ENCODE measurements at places on chromosomes 4 and X.

- peak overlapping the region; percentile 91 for H3K27ac ChIP-seq
- peak overlapping the region; percentile 92 for H3K4me3 ChIP-seq
- no peak for DNase-seq
- peaks cover 11% of the 10 kb centered on the region for H3K36me3 ChIP-seq
- no peaks in the 10 kb centered on the region for H3K27me3 ChIP-seq
These were observed 686 bp downstream of the FIP1L1 start for GRCh38 chr4:53378171-53378482.

GRCh38 chrX:15398874-15399273 is 14.7 kb upstream of the VEGFD start:
- H3K27me3 ChIP-seq: no peaks in the 10 kb centered on the region
- no peaks in the 10 kb centered on the region for H3K36me3 ChIP-seq
- H3K27ac ChIP-seq: no peak overlapping the region
- H3K4me1 ChIP-seq: no peaks in the 10 kb centered on the region

- H3K4me3 ChIP-seq: no peak overlapping the region
- no peaks in the 10 kb centered on the region for H3K27me3 ChIP-seq
- H3K36me3 ChIP-seq: no peaks in the 10 kb centered on the region
- H3K27ac ChIP-seq: no peak overlapping the region
These were observed 7.1 kb upstream of the NEIL3 start for GRCh38 chr4:177302371-177303100.

DNA sequence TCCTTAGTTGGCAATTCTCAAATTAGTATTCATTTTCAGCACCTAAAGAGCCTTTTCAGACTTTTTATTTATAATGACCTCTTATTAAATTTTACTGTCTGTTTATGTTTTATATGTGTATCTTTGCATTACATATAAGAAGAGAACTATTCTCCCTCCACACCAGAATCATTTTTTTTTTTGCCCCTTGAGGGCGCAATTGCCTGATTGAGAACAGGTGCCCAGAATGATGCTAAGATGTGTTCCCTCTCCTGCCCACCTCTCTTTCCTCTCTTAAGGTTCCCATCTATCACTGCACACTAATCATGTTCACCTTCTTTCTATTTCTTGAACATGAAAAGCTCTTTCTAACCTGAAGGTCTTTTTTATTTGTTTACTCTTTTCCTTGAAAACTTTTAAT is 44.2 kb upstream of the ADAM29 start:
- H3K27ac ChIP-seq: no peak overlapping the region
- H3K36me3 ChIP-seq: no peaks in the 10 kb centered on the region
- no peaks in the 10 kb centered on the region for H3K27me3 ChIP-seq
- DNase-seq: no peak
- no peaks in the 10 kb centered on the region for H3K4me1 ChIP-seq

DNA sequence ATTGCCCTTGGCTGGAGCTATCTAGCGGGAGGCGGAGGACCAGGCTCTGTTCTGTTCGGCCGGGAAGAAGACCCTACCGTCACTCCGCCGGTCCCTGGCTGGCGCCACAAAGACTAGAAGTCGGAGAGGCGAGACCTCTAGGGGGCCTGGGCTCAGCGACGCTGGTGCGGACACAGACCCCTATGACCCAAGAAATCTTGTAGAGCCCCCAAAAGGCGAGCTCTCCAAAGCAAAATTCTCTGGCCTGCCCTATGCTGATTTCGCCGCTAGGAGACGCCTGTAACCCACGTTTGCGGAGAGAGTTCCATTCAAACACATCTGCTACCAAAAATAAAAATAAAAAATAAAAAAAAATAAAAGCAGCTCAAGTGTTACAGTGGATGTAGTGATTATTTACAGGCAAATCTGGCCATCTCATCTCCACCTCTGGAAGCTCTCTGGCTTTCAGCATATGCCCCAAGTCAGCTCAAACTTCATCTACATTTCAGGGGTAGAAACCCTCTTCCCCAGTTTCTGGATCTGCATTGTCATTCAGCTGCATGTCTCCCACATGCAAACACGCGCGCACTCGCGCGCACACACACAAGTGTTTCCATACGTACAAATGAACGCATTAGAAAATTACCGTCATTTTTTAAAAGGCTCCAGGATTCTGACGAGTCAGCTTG is 2.4 kb upstream of the PCDH10 start:
- H3K27ac ChIP-seq: no peak overlapping the region
- no peak for DNase-seq
- peak overlapping the region; percentile 50 for H3K4me3 ChIP-seq

- no peak overlapping the region for H3K4me3 ChIP-seq
- no peak overlapping the region for H3K27ac ChIP-seq
- H3K36me3 ChIP-seq: no peaks in the 10 kb centered on the region
- DNase-seq: no peak
These were observed 554.8 kb upstream of the HTR2C start for GRCh38 chrX:114028907-114029662.

DNA sequence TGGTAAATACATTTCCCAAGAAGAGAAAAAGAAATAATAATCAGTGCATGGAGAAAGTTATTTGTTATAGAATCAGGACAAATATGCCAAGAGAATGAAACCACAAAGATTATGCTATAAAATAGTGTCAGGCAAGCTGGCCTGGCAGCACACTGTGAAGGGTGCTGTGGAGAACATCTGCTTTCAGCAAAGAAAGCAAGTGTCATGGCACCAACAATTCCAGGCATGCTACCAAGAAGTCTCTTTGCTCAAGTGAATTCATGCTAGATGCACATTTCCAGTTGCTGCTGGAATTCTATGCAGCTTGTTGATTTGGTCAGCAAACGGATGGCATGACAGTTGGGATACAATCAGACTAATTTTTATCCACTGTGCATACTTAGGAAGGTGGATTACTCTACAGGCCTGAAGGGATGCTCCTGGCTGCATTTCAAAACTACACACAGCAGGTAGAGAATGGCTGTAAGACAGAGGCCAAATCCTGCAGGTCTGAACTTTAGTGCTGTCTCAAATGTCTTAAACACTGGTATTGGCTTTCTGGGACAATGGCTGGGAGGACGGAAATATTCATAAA is 154.6 kb upstream of the FAT1 start:
- H3K27me3 ChIP-seq: no peaks in the 10 kb centered on the region
- no peaks in the 10 kb centered on the region for H3K4me1 ChIP-seq
- no peak overlapping the region for H3K27ac ChIP-seq

DNA sequence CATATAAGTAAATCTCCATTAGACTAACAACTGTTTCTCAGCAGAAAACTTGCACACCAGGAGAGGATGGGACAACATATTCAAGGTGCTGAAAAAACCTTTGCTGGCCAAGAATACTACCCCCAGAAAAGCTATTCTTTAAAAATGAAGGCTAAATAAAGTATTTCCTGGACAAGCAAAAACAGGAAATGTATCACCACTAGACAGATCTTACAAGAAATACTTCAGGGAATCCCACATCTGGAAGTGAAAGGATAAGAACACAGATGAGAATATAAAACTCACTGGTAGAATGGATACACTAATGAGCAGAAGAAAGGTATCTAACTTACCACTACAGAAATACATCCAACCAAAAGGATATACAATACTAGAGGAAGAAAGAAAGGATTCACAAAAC is 27.0 kb upstream of the ADH1C start:
- no peak overlapping the region for H3K27ac ChIP-seq
- DNase-seq: no peak
- no peaks in the 10 kb centered on the region for H3K27me3 ChIP-seq
- H3K4me3 ChIP-seq: no peak overlapping the region

DNA sequence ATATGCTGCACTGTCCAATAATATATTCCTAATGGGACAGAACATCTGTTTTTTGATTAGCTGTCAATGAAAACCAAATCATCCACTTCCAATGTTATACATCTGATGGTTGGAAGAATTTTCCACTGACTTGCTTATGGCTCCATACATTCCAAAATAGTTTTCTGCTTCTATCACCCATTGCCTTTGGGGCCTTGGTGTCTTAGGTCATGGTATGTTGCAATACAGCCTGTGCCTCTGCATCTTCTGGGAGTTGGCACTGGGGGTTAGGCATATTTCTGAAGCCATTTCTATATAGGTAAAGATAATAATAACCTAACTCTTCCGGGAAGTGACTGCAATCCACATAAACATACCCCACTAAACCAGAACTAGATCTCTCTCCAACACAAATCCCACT is 53.2 kb upstream of the NR3C2 start:
- DNase-seq: no peak
- H3K4me3 ChIP-seq: no peak overlapping the region
- no peaks in the 10 kb centered on the region for H3K27me3 ChIP-seq
- H3K4me1 ChIP-seq: no peaks in the 10 kb centered on the region

DNA sequence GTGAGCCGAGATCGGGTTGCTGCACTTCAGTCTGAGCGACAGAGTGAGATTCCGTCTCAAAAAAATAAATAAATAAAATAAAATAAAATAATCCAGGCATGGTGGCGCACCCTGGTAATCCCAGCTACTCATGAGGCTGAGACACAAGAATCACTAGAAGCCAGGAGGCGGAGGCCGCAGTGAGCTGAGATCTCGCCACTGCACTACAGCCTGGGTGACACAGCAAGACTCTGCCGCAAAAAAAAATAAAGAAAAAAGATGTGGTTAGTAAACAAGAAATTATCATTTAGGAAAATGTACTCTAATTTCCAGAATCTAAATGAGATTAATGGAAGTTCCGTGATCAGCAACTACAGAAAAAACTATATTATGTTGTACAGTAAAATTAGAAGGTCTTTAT is 14.5 kb upstream of the LRBA start:
- H3K27ac ChIP-seq: no peak overlapping the region
- no peaks in the 10 kb centered on the region for H3K4me1 ChIP-seq
- no peaks in the 10 kb centered on the region for H3K36me3 ChIP-seq
- no peak for DNase-seq
- no peaks in the 10 kb centered on the region for H3K27me3 ChIP-seq

GRCh38 chrX:69100478-69100877 is 64.8 kb downstream of the PJA1 start:
- H3K27me3 ChIP-seq: no peaks in the 10 kb centered on the region
- no peak overlapping the region for H3K4me3 ChIP-seq
- H3K36me3 ChIP-seq: no peaks in the 10 kb centered on the region
- no peak overlapping the region for H3K27ac ChIP-seq

GRCh38 chr4:112818594-112818965 is 181.6 kb downstream of the LARP7 start:
- no peaks in the 10 kb centered on the region for H3K36me3 ChIP-seq
- H3K4me1 ChIP-seq: no peaks in the 10 kb centered on the region
- DNase-seq: no peak
- peaks cover 4% of the 10 kb centered on the region for H3K27me3 ChIP-seq
- H3K27ac ChIP-seq: no peak overlapping the region

- no peak for DNase-seq
- no peaks in the 10 kb centered on the region for H3K4me1 ChIP-seq
- H3K4me3 ChIP-seq: no peak overlapping the region
- no peak overlapping the region for H3K27ac ChIP-seq
These were observed 556.7 kb upstream of the BOD1L1 start for GRCh38 chr4:14184265-14184664.

- H3K4me3 ChIP-seq: no peak overlapping the region
- no peaks in the 10 kb centered on the region for H3K4me1 ChIP-seq
- DNase-seq: no peak
These were observed 252.6 kb downstream of the ANK2 start for GRCh38 chr4:113302051-113302450.

- H3K27me3 ChIP-seq: no peaks in the 10 kb centered on the region
- no peaks in the 10 kb centered on the region for H3K4me1 ChIP-seq
- no peak overlapping the region for H3K27ac ChIP-seq
- no peaks in the 10 kb centered on the region for H3K36me3 ChIP-seq
- no peak overlapping the region for H3K4me3 ChIP-seq
These were observed 92.7 kb downstream of the NAP1L3 start for GRCh38 chrX:93580634-93581033.

DNA sequence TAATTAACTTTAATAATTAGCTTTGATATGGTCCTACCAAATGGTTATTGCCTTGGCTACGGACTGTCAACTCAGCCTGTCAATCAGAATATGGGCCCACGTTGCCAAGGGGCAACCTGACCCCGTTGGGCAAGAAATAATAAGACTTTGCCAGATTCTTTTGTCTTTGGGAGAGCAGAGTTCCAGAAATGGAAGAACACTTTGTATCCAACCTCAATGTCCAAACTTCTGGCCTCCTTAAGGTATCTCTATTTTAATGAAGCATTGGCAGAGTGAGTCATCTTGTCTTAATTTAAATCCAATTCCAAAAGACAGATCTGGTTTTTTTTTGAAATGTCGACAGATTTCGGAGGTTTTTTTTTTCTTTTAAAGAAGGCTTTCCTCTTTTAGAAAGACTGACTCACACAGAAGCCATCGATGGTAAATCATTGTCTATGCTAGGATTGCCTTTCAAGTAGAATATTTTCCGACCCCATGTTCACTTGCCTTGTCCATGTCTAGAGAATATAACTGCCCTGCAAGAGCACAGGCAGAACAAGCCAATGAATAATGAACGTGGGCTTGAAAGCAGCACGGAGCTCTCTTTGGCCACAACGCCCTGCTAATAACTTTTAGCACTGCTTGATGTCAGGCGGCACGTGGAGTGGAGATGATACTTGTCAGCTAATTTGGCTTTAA is 190.3 kb upstream of the GATB start:
- no peak overlapping the region for H3K4me3 ChIP-seq
- H3K27ac ChIP-seq: no peak overlapping the region
- DNase-seq: no peak

DNA sequence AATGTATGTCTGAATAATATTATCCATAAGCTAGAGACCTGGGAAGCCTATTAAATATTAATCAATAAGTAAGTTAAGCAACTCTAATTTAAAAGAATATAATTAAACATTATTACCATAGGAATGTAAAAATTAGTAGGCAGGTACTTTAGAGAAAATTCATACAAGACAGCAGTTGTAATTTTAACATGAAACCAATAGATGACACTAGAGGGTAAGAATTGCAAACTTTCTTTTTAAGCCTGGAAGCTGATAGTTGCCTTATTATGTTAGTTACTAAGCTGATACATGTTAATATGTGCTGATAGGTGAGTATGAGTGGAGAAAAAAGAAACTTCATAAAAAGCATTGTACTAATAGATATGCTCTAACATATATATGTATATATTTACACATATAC is 1157.4 kb downstream of the FAM133A start:
- no peak overlapping the region for H3K4me3 ChIP-seq
- no peaks in the 10 kb centered on the region for H3K27me3 ChIP-seq
- no peak overlapping the region for H3K27ac ChIP-seq
- no peaks in the 10 kb centered on the region for H3K4me1 ChIP-seq
- DNase-seq: no peak
- H3K36me3 ChIP-seq: no peaks in the 10 kb centered on the region

- no peak for DNase-seq
- H3K36me3 ChIP-seq: peaks cover 11% of the 10 kb centered on the region
- no peak overlapping the region for H3K27ac ChIP-seq
- no peaks in the 10 kb centered on the region for H3K27me3 ChIP-seq
- no peaks in the 10 kb centered on the region for H3K4me1 ChIP-seq
- no peak overlapping the region for H3K4me3 ChIP-seq
These were observed 90.7 kb downstream of the PAPSS1 start for GRCh38 chr4:107629318-107629717.

- H3K27ac ChIP-seq: no peak overlapping the region
- no peak for DNase-seq
- H3K4me1 ChIP-seq: no peaks in the 10 kb centered on the region
- H3K36me3 ChIP-seq: no peaks in the 10 kb centered on the region
These were observed 358.7 kb upstream of the CTSO start for GRCh38 chr4:156312261-156312847.

Data from upper lobe of right lung (tissue), 1 donor.